HCT116 (cell line): ENCODE measurements at places on chromosomes 3 and 15.
A peak's percentile ranks its signal among the peaks of the same experiment; 100 is the strongest.

DNA sequence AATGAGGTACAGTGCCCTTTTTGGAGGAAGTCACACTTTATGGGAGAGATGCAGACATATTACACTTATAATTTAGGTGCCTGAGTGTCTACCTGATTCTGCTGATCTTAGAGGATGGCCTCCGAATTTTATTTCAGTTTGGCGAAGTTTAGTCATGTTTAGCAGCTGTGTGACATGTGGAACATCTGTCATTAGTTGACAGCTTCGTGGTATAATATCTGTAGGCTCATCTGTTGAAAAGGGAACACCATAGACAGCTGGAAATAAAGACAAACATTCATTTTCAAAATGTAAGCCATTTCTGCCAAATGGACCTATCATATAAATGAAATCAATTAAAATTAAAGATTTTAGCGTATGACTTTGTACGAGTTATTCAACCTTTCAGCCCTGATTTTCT lies 165.4 kb downstream of the CFAP20DC start:
- DNase-seq = no peak

- no peak for DNase-seq
Measured at GRCh38 chr15:27214032-27214431, 243.1 kb downstream of the GABRG3 start.

GRCh38 chr15:65963358-65963757 lies 94.1 kb downstream of the RAB11A start:
- no peak for DNase-seq

DNA sequence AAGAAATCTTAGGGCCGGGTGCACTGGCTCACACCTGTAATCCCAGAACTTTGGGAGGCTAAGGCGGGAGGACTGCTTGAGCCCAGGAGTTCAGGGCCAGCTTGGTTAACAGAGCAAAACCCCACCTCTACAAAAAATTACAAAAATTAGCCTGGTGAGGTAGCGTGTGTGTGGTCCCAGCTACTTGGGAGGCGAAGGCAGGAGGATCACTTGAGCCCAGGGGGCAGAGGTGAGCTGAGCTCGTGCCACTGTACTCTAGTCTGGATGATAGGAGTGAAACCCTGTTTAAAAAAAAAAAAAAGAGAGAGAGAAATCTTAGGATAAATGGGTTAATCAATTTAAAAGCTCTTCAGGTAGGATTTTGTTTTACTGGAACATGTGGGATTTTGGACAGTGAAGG lies 31.2 kb upstream of the DUT start:
- no peak for DNase-seq

DNA sequence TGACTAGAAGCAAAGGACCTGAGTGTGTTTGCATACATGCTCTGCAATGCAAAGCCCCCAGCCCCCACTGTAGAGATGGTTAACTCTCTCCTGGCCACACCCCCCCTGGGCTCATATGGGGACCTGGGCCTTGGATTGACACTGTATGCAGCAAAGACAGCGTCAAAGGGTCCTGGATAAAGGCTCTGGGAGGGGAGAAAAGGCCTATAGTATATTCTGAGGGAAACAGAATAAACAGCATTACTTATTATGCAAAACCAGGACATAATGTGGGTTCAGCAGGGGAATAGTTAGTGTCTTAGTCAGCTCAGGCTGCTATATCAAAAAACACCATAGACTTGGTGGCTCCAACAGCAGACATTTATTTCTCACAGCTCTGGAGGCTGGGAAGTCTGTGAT lies 158.7 kb downstream of the APBA2 start:
- DNase-seq = no peak

- DNase-seq = no peak
Measured at GRCh38 chr15:73318463-73319351, 50.1 kb downstream of the HCN4 start.

DNA sequence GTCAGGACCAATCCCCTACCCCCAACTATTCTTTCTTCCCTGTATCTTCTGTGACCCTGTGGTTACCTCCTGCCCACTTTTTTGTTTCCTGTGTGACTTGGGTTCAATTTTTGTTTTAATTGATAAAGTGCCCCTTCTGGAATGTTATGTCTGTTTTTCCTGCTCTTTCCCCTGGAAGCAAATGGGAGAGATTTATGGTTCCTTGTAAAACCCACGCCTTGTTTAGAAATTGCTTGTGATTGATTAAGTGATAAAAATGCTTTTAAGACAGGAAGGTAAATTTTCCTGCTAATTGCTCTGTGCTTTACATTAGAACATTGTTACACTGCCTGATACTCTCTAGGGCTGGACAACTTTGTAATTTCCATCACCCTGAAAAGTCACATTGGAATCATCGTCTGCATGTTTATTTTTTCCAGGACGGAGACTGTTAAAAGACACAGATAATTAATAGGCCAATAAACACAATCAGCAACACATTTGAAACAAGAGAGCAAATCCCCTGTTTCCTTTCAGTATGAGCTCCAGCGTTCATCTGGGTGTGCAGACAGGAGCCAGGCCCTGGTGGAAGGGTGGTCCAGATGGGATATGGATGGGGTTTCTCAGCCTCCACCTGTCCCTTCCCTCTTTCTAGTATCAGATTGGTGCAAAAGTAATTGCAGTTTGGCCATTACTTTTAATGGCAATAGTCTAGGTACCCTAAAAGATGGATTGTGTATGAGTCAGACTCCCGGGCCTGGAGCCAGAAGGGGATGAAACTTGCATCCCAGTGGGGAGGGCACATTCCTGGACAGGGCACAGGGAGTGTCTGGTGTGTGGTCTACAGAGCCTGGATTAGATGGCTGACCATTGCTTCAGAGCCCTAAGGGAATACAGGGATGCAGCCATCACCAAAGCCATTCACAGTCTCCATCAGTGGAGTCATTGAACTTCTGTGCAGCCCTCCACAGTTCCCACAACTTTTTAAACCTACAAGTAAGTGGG lies 58.1 kb upstream of the AGBL1 start:
- no peak for DNase-seq

DNA sequence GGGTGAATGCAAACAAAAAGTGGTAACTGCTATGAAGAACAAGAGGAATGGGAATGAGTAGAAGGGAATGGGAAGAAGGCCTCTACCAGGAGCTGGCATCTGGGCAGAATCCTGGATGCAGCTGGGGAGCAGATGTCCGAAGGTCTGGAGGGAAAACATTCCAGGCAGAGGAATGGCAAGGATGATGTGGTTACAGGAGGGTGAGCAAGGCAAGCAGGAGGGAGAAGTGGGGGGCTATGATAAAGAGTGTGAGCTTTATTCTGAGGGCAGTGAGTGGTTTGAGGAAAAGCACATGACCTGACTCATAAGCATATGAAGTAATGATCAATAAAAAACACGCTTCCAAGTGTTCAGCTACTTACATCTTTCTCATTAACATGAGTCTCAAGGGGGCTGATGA lies 17.1 kb downstream of the SKIC8 start:
- DNase-seq = no peak

DNA sequence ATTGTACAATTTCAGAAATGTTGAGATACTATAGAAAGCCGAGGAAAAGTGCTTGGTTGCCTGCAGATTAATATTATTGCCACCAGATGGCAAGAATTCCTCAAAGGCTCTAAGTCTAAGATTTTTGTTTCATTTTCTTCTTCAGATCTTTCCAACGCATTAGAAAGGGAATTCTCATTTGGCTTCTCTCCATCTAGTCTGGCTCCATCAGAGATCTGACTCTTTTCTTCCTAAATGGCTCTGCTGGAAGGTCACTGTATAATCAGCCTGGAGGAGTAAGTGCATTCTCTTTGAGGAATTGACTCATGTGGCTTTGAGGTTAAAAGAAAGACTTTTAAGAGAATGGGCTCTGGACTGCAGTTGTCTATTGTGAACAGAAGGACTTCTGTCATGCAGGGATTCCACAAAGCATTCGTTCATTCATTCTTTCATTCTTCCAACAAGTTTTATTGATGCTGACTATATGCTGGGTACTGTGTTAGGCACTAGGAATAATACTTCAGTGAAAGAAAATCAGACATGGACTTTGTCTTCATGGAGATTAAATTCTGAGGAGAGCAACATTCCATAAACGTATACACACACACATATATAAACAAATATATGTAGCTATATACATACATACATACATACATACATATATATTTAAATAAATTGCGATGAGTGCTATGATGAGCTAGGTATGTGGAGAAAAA lies 55.3 kb downstream of the SLC28A2 start:
- DNase-seq = peak; percentile 32

DNA sequence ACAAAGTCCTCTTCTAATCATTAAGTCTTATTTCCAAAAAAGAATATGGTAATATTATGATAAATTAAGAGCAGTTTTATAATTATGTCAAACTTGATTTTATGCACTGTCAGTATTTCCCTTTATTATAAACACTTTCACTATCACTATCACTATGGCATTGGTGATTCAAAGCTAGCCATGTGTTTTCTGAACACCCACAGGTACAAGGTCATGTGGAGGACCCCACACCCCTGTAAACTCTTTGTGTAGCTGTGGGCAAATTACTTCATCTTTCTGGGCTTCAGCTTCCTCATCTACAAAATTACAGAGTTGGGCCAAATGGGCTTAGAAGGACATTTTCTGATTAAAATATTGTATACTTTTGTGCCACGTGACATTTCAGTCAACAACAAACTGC lies 41.7 kb downstream of the FBXL22 start:
- DNase-seq = no peak

DNA sequence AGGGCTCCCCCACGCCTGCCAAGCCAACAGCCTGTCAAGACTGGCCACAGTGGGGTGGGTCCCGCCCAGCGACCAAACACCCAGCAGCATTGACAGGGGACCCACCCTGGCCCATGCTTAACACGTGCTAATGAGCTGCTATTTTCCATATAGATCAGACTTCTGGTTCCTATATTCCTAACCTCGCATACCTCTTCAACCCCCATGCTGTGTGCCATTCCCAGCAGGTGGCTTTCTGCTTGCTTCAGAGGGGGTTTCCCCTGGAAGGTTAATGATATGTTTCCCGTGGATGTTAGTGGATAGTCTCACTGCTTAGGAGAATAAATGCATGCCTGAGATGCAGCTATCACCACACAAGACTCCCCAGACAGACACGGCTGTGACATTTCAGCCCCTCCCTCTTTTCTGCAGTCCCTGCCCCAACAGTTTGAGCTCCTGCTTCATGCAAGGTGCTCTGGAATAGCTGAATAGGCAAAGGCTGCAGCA lies 37.9 kb upstream of the MGLL start:
- DNase-seq = no peak
